ENCODE measurements at places on chromosomes 4 and X.
A peak's percentile ranks its signal among the peaks of the same experiment; 100 is the strongest.

- no peak overlapping the region for H3K4me3 ChIP-seq
- H3K27me3 ChIP-seq, result no peaks in the 10 kb centered on the region
- no peaks in the 10 kb centered on the region for H3K4me1 ChIP-seq
- no peak overlapping the region for H3K27ac ChIP-seq
- H3K36me3 ChIP-seq, result no peaks in the 10 kb centered on the region
- no peak for DNase-seq
Measured at GRCh38 chr4:36039026-36039425, 205.3 kb downstream of the ARAP2 start.

DNA sequence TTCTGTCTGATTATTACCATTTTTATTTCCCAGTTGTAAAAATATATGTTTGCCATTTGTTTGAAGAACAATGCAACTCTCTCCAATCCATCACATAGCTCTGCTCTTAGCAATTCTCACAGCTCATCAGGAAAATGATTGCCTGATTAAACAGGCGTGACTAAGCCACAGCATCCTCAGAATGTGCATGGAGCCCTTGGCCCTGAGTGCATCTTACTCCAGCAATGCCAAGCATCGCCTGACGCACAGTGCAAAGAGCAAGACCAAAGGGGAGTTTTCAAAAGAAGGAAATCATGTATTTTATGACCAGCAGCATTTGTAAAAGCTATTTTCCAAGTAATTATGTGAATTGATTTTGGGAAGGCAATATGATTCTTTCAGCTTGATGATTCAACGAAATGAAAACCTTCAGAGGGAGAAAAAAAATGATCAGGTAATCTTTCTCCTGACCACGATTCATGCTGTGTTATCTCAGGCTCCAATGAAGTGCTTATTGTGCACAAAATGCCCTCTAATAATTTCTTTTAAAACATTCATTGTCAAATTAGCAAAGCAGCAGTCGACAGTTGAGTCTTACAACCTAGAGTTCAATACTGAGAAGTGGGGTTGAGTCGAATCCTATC lies 138.0 kb upstream of the FAM9B start:
- DNase-seq, result no peak
- peaks cover 7% of the 10 kb centered on the region for H3K36me3 ChIP-seq
- H3K27ac ChIP-seq, result no peak overlapping the region
- H3K4me3 ChIP-seq, result no peak overlapping the region
- H3K4me1 ChIP-seq, result peaks cover 1% of the 10 kb centered on the region
- no peaks in the 10 kb centered on the region for H3K27me3 ChIP-seq

DNA sequence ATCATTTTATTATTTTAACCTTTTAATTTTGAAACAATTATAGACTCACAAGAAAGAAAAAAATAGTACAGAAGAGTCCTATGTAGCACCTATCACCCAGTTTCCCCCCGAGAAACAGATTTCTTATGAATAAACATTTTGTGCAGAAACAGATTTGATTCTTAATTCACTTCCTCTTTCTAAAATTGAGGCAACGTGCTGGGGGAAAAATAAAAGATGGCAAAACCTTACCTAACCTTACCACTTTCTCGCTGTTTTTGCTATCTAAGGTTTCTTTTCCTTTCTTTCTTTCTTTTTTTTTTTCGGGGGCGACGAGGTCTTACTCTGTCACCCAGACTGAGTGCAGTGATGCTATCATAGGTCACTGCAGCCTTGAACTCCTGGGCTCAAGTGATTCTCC lies 4.3 kb upstream of the CLNK start:
- H3K4me3 ChIP-seq, result no peak overlapping the region
- no peaks in the 10 kb centered on the region for H3K36me3 ChIP-seq
- peaks cover 16% of the 10 kb centered on the region for H3K4me1 ChIP-seq
- no peaks in the 10 kb centered on the region for H3K27me3 ChIP-seq
- H3K27ac ChIP-seq, result no peak overlapping the region

DNA sequence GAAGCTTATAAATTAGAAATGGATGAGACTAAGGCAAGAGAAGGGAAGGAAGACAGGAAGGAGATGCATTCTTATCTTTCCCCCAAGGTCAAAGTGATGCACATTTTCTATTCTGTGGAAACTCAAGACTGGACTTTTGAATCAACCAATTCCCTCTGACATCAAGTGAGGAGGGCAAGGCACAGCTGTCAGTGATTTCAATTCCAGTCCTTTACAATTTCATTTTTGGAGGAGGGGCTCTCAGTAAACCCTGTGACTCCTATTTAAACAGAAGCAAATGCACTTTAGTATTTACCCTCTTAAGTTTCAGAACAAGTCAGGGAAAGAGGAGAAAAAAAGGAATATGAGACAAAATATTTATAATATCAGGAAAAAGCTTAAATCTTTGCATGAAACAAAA lies 134.0 kb downstream of the MGST2 start:
- H3K27ac ChIP-seq, result no peak overlapping the region
- H3K4me1 ChIP-seq, result peaks cover 5% of the 10 kb centered on the region
- H3K27me3 ChIP-seq, result no peaks in the 10 kb centered on the region
- H3K4me3 ChIP-seq, result no peak overlapping the region
- no peak for DNase-seq

DNA sequence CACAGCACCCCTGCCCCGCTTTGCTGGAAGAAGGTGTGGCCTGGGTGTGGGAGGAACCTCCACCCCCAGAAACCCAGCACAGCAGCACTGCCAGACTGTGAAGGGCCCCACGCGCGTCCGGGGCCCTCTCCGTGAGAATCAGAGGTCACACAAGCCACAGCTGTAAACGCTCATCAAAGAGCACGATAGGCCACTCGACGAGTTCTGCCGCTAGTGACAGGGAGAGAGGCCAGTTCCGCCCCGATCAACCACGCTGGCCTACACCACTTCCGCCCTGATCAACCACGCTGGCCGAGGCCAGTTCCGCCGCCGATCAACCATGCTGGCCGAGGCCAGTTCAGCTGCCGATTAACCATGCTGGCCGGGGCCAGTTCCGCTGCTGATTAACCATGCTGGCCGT lies 25.9 kb upstream of the ADRA2C start:
- no peak for DNase-seq
- no peaks in the 10 kb centered on the region for H3K36me3 ChIP-seq
- no peak overlapping the region for H3K4me3 ChIP-seq
- H3K4me1 ChIP-seq, result no peaks in the 10 kb centered on the region

DNA sequence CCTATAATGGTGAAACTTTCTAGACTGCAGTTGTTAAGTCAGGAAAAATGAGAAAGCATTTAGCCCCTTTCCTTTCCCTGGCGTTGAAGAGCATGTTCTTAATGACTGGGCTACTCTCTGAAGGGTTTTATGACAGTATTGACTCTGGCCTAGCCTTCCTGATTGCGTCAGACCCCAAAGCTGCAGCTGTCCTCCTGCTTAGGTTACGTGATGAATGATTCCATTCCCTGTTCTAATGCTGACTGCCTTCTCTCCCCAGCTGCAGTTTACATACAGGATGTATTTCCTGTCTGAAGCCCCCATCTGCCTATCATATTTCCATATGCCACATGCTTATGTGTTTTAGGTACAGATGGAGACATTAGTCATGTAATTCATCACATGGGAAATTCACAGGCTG lies 105.8 kb upstream of the EGFL6 start:
- no peak overlapping the region for H3K27ac ChIP-seq
- no peak overlapping the region for H3K4me3 ChIP-seq
- no peaks in the 10 kb centered on the region for H3K36me3 ChIP-seq
- no peaks in the 10 kb centered on the region for H3K27me3 ChIP-seq
- no peak for DNase-seq

DNA sequence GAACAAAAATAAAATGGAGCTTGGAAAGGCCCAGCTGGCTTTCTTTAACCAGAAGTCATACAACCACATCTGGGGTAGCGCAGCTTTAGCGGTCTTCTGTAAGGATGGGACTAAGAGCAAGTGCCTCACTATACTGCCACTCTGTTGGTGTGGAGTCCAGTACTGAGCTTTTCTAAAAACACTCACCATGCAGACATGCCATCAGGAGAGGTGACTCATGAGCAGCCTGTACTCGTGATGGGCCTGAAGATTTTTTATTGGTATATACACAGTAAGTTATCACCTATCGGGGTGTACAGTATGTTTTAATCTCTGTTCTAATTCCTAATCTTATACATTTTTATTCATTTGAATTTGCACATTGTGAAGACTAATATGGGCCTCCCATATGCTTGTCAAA lies 9.6 kb downstream of the PPP3CA start:
- no peaks in the 10 kb centered on the region for H3K27me3 ChIP-seq
- peaks cover 6% of the 10 kb centered on the region for H3K36me3 ChIP-seq
- DNase-seq, result no peak
- H3K27ac ChIP-seq, result no peak overlapping the region
- H3K4me3 ChIP-seq, result no peak overlapping the region

- DNase-seq, result no peak
- H3K27me3 ChIP-seq, result no peaks in the 10 kb centered on the region
- H3K36me3 ChIP-seq, result peaks cover 4% of the 10 kb centered on the region
- H3K4me3 ChIP-seq, result no peak overlapping the region
- H3K27ac ChIP-seq, result no peak overlapping the region
Measured at GRCh38 chr4:15545371-15545770, 75.7 kb downstream of the CC2D2A start.

- DNase-seq, result no peak
- no peak overlapping the region for H3K4me3 ChIP-seq
- H3K36me3 ChIP-seq, result no peaks in the 10 kb centered on the region
- H3K27ac ChIP-seq, result no peak overlapping the region
- H3K4me1 ChIP-seq, result no peaks in the 10 kb centered on the region
Measured at GRCh38 chr4:136400829-136401228, 1131.5 kb downstream of the PCDH18 start.

DNA sequence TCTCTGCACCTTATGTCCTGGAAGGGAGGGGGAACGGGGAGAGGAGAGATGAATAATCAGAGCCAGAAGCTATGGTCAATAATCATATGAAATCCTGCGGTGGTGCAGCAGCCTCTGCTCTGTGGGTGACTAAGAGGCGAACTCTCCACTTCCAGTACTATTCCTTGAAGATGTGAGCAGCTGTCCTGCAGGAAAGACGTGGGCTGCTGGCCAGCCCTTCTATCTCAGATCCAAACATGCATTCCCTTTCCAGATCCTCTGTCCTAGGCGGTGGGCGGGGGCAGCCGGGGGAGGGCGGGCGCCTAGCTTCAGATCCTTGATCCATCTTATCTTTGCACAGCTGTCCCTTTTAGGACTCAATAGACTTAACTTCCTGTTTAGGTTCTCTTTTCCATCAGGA lies 34.5 kb downstream of the SPINK2 start:
- H3K4me3 ChIP-seq, result no peak overlapping the region
- no peak overlapping the region for H3K27ac ChIP-seq
- no peaks in the 10 kb centered on the region for H3K36me3 ChIP-seq
- no peaks in the 10 kb centered on the region for H3K4me1 ChIP-seq

DNA sequence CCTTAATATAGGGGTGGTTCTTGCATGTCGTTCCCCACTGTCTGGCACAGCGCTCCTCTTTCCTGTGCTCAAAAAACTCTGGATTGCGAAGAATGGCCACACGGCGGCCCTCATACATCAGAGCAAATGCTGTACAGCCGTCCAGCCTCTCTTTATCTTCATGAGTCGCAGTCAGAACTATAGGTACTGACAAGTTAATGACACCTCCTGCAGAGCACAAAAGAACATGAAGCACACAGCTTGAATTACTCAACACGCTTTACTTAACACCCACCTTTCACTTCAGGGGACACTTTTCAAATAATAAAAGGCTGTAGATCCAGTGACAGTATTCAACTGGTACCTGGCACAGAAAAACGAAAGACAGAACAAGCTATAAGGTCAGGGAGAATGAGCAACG lies 65.3 kb downstream of the PAPSS1 start:
- peaks cover 43% of the 10 kb centered on the region for H3K36me3 ChIP-seq
- no peak overlapping the region for H3K4me3 ChIP-seq
- no peak overlapping the region for H3K27ac ChIP-seq
- peaks cover 6% of the 10 kb centered on the region for H3K4me1 ChIP-seq

DNA sequence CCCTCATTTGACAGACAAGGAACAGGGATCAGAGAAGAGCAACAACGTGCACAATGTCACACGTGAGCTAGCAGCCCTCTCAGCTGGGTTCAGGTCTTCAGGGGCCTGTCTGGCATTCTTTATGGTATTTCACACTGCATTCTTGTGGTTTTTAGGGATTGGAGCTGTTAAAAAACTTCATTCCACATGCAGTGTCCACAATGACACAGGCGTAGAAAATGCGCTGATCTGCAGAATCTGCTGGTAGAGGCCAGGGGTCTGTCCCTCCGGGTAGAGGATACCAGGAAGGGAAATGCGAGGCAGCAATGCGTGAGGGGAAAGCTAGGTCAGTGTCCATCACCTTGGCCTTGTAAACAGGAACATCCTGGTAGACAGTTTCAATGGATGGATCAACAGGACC lies 36.6 kb downstream of the MAP7D3 start:
- no peak overlapping the region for H3K27ac ChIP-seq
- peaks cover 3% of the 10 kb centered on the region for H3K4me1 ChIP-seq
- peaks cover 12% of the 10 kb centered on the region for H3K36me3 ChIP-seq
- no peaks in the 10 kb centered on the region for H3K27me3 ChIP-seq

DNA sequence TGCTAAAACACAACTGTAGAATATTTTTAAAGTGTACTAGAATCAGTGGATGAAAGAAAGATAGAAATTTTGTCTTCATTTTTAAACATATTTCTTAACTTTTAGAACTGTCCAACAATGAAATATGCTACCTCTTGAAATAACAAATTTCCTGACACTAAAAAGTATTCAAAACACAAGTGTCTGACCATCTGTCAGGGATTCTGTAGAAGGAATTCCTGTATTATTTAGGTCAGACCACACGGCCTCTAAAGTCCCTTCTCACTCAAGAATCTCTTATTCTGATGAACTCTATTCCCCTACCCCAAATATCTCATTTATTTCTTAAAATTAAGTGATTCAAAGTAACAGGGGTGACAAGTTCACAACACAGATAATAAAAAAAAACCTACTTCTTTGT lies 99.1 kb downstream of the MAML3 start:
- no peaks in the 10 kb centered on the region for H3K36me3 ChIP-seq
- peaks cover 13% of the 10 kb centered on the region for H3K27me3 ChIP-seq
- H3K4me3 ChIP-seq, result peak overlapping the region; percentile 15
- H3K4me1 ChIP-seq, result peaks cover 62% of the 10 kb centered on the region
- H3K27ac ChIP-seq, result no peak overlapping the region

DNA sequence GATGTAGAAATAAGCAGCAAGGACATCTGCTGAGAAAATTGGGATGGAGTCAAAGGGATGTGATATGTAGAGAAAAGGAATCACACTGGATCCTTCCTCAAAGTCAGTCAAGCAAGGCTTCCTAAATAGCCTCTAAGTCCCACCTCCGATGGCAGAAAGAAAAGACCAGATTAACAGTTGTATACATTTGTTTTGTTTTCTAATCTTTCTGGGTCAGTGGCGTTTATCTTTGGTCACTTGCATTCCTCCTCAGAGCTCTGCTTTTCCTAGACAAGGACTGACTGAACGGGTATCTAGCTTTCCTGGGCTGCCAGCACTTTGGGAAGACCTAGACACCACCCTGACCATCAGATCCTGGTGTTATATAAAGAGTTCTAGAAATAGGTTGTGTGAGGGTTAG lies 23.2 kb downstream of the PACRGL start:
- peaks cover 73% of the 10 kb centered on the region for H3K36me3 ChIP-seq
- no peak for DNase-seq
- no peaks in the 10 kb centered on the region for H3K4me1 ChIP-seq

DNA sequence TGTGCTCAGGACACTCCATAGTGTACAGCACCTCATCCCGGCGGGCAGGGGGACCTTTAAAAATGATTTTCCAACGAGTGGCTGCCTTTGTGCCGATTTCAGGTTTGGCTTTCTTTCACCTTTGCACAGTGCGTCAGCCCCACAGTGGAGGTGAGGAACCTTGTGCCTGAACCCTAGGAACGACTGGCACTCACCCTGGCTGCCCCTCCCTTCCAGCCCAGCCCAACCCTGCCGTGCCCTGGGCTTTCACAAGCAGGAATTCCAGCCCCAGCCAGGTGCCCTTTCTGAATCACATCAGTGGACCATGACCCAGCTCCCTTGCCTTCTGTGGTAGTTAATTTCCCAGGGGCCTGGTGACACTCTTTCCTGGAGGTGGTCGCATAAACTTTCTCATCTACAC lies 1.3 kb downstream of the TMEM164 start:
- DNase-seq, result no peak
- peak overlapping the region; percentile 9 for H3K4me3 ChIP-seq
- H3K4me1 ChIP-seq, result peaks cover 33% of the 10 kb centered on the region
- H3K27me3 ChIP-seq, result no peaks in the 10 kb centered on the region

Data from activated naive CD8-positive, alpha-beta T cell treated with anti-CD3 and anti-CD28 coated beads, Interleukin-2, amount 50 U/mL, for 24 hours (primary cell).